ENCODE measurements at places on chromosomes 13 and 19.
A peak's percentile ranks its signal among the peaks of the same experiment; 100 is the strongest.

GRCh38 chr13:65744836-65745235 is 1485.3 kb downstream of the PCDH9 start:
- no peak for DNase-seq

DNA sequence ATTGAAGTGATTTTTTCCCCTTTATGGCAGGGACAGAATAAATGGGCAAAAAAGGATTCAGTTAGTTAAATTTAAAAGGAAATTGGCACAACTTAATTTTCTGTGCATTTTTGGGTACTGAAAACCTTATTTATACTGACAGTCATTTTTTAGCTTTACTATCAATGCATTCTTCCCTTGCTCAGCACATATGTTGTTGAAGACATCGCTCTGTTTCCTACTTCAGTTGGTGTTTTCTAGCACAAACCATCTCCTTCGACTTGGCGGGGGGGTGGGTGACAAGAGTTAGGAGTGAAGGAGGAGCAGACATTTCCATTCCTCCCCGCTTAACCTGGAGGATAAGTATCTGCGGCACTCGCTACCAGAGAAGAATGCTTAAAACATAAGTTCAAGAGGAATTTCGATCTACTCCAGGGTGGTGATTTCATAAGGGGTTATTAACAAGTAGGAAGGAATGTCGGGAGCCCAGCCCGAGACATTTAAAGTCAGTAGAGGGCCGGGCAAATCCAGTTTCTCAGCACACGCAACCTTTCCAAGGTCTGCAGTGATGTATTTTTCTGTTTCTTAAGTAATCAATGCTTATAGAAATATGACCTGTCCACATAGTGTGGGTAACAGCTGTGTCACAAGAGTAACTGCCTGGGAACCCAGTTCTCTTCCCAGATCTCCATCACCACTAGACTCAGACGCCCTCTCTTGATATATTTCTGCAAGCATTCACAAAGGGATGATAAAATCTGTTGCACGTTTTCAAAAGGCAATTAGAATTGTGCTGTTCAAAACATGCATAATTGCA is 525.8 kb downstream of the MYO16 start:
- DNase-seq, result peak; percentile 94

DNA sequence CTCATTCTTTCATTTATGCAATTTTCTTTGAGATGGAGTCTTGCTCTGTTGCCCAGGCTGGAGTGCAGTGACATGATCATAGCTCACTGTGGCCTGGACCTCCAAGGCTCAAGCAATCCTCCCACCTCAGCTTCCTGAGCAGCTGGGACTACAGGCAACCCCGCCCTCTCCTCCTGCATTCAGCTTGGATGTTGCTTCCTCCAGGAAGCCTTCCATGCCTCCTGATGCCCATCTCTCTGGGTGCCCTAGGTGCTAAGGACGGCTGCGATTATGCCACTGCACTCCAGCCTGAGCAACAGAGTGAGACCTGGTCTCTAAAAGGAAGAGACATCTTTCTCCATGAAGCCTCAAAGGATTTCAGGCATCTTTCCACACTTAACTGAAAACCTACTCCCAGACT is 161.8 kb downstream of the PTPRS start:
- no peak for DNase-seq

DNA sequence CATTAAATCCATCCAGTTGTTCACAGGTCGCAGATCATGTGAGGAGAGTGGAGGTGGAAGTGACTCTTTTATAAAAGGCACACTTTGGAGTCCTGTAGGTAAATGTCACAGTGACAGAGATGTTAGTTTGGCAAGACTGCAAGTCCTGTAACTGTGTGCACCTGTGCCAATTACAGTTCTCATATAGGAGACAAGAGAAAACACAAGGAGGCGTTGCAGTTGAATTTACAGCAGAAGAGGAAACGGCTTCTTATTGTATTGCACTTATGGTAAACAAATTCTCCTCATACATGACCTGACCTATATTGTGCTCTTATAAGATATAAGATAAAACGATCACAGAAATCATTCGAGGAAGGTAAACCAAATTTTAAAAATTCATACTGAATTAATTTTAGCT is 732.8 kb upstream of the SLC10A2 start:
- no peak for DNase-seq

DNA sequence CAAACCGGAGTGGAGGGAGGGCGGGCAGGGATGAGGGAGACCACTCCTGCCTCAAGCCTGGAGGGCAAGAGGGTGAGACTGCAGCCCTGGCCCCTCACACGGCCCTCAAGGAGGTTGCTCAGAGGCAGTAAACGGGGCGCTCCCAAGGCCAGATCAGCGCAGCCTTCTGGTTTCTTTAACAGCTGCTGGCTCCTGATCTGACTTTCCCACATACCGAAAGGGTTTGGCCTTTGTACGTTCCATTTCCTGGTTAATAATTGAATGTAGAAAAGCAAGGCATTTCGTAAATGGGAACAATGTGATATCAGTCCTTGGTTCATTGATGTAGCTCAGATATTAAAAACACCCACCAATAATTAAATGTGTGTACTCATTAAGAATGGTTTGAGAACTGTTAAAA is 71.5 kb downstream of the GGACT start:
- DNase-seq, result no peak

- no peak for DNase-seq
Measured at GRCh38 chr13:52070929-52071523, 46.5 kb downstream of the UTP14C start.
